ENCODE measurements at places on chromosomes 16 and 17. TPM values are rescaled to one million over a fixed set of nuclear protein-coding genes. Genes with fewer than 3 reads are reported as not detected.

Gene HOXB5
- not detected for total RNA-seq

Gene GCGR
- not detected for total RNA-seq

Gene MYH11
- total RNA-seq, result 25.5 TPM

Gene TEKT5
- not detected for total RNA-seq

DNA sequence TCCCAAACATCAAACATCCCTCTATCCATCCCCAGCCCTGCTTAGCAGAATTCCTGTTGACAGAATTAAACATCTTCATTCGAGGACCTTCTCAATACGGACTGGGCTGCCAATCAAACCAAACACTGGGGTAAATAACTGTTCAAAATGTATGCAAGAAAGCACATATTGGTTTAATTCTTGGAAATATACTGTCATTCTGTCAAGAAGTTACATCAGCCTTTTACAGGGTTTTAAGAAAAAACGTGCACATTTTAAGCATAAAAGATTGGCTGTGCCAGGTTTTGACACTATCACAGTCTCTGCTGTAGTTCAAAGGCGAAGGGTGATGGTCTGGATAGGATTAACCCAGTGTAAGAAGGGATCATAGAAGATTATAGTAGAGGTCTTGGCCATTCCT lies 25.1 kb upstream of the CCNF start:
- DNase-seq, result no peak

DNA sequence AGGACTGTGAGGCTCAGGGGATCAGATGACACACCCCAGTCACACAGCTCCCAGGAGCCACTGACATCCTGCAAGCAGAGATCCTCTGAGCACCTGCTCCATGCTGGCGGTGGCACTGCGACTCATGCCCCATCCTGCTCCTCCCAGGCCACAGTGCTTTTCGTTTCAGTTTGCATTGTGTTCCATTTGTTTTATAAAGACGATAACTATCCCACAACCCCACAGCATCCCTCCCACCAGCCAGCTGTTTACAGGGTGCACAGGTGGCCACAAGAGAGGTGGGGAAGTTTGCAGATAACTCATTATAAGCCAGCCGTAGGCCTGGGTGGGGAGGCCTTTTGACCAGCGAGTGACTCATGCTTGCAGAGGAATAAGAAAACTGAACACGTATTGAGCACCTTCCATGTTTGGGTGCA lies 28.2 kb downstream of the BCO1 start:
- no peak for DNase-seq

All from dorsolateral prefrontal cortex (tissue), 122 donors.